Aortic smooth muscle cell (primary cell): ENCODE measurements at places on chromosomes 3 and 15. TPM values are rescaled to one million over a fixed set of nuclear protein-coding genes. Genes with fewer than 3 reads are reported as not detected.

OR5K2 gene
- total RNA-seq, result not detected in 2 replicates

LEKR1 gene
- total RNA-seq, result 0.19 and 0.26 TPM in 2 replicates

NME9 gene
- total RNA-seq, result not detected in 2 replicates

CMTM7 gene
- 6.9 and 7.1 TPM in 2 replicates for total RNA-seq

PAK2 gene
- total RNA-seq, result 38.0 and 68.6 TPM in 2 replicates

EEF1AKMT4 gene
- 2.2 and 3.2 TPM in 2 replicates for total RNA-seq

KNG1 gene
- total RNA-seq, result not detected in 2 replicates

RBP2 gene
- not detected in 2 replicates for total RNA-seq

TRAT1 gene
- total RNA-seq, result not detected in 2 replicates

SYNPR gene
- not detected in 2 replicates for total RNA-seq

C3orf52 gene
- 4.0 and 4.8 TPM in 2 replicates for total RNA-seq

RNU5B-1 gene
- not detected in 2 replicates for total RNA-seq

TP63 gene
- total RNA-seq, result 0.12 and 0.53 TPM in 2 replicates

ANKDD1A gene
- total RNA-seq, result 6.7 and 7.3 TPM in 2 replicates

MYO1E gene
- total RNA-seq, result 36.1 and 58.0 TPM in 2 replicates

CP gene
- 17.2 and 63.3 TPM in 2 replicates for total RNA-seq

MUC4 gene
- not detected in 2 replicates for total RNA-seq

RPP14 gene
- total RNA-seq, result 12.4 and 12.7 TPM in 2 replicates

GOLGA6D gene
- total RNA-seq, result not detected in 2 replicates

RLBP1 gene
- not detected in 2 replicates for total RNA-seq

DUOX2 gene
- total RNA-seq, result not detected in 2 replicates

NGLY1 gene
- 23.3 and 25.4 TPM in 2 replicates for total RNA-seq
